ENCODE measurements at places on chromosomes 5 and 9.

DNA sequence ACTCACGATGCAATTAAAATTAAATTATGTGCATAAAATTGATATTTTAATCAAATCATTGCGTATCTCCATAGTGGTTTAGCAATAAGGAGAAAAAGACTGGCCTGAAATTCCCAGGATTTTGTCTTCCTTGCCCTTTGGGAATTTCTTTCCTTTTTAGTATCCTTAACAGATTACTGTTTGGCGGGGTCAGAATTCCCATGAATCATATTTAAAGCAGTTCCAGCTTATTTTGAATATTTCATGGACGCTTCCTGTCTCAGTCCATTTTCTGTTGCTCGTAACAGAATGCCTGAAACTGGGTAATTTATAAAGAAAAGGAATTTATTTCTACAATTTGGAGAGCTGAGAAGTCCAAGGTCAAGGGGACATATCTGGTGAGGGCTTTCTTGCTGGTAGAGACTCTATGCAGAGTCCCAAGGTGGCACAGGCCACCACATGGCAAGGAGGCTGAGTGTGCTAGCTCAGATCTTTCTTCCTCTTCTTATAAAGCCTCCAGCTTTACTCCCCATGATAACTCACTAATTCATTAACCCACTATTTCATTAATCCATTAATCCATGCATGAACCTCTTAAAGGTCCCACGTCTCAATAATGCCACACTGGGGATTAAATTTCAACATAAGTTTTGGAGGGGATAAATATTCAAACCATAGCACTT lies 37.8 kb downstream of the CDH6 start:
- H3K27me3 ChIP-seq = peaks cover 9% of the 10 kb centered on the region
- H3K4me1 ChIP-seq = peaks cover 9% of the 10 kb centered on the region
- DNase-seq = no peak
- H3K27ac ChIP-seq = no peak overlapping the region
- no peaks in the 10 kb centered on the region for H3K36me3 ChIP-seq

DNA sequence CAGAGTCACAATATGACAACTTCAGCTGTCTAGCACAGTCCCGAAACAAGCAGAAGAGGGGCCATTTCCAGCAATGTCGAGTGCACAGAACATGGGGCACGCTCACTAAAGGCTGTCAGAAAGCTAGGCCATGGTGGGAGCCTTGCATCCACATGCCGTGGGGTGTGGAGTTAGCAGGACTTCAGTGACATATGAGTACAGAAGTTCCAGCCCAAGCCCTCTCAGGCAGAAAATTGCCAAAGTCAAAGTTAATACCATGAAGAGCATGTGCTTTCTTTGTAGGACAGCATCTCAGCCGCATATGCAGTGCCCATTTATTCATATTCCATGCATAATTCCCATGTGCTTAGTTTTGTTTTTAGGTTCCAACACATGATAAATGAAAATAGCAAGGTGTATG lies 26.7 kb downstream of the ECM2 start:
- H3K36me3 ChIP-seq = no peaks in the 10 kb centered on the region
- H3K27me3 ChIP-seq = no peaks in the 10 kb centered on the region
- no peaks in the 10 kb centered on the region for H3K4me1 ChIP-seq
- no peak overlapping the region for H3K27ac ChIP-seq

DNA sequence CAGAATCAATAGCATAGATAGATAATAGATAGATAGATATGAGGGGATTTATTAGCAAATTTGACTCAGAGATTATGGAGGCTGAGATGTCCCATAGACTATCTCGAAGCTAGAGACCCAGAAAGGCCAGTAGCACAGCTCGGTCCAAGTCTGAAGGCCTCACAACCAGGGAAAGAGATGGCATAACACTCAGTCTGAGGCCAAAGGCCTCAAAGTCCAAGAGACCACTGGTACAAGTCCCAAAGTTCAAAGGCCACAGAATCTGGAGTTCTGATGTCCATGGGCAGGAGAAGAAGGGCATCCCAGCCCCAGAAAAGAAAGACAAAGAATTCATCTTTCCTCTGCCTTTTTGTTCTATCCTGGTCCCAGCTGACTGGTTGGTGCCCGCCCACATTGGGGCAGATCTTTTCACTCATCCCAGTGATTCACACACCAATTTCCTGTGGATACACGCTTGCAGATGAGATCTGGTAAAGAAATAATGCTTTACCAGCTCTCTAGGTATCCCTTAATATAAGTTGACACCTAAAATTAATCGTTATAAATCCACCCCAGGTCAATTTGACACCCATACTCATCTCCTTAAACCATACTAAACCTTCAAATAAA lies 127.8 kb upstream of the FBN2 start:
- no peak overlapping the region for H3K4me3 ChIP-seq
- peaks cover 3% of the 10 kb centered on the region for H3K4me1 ChIP-seq
- DNase-seq = no peak
- no peaks in the 10 kb centered on the region for H3K27me3 ChIP-seq
- no peak overlapping the region for H3K27ac ChIP-seq

- H3K27ac ChIP-seq = no peak overlapping the region
- no peaks in the 10 kb centered on the region for H3K36me3 ChIP-seq
- H3K4me3 ChIP-seq = no peak overlapping the region
- no peaks in the 10 kb centered on the region for H3K4me1 ChIP-seq
- DNase-seq = no peak
Observed at GRCh38 chr5:39765366-39765765, 340.6 kb upstream of the DAB2 start.

Data from type B pancreatic cell (in vitro differentiated cells).